ENCODE measurements at places on chromosomes 2 and 18.

DNA sequence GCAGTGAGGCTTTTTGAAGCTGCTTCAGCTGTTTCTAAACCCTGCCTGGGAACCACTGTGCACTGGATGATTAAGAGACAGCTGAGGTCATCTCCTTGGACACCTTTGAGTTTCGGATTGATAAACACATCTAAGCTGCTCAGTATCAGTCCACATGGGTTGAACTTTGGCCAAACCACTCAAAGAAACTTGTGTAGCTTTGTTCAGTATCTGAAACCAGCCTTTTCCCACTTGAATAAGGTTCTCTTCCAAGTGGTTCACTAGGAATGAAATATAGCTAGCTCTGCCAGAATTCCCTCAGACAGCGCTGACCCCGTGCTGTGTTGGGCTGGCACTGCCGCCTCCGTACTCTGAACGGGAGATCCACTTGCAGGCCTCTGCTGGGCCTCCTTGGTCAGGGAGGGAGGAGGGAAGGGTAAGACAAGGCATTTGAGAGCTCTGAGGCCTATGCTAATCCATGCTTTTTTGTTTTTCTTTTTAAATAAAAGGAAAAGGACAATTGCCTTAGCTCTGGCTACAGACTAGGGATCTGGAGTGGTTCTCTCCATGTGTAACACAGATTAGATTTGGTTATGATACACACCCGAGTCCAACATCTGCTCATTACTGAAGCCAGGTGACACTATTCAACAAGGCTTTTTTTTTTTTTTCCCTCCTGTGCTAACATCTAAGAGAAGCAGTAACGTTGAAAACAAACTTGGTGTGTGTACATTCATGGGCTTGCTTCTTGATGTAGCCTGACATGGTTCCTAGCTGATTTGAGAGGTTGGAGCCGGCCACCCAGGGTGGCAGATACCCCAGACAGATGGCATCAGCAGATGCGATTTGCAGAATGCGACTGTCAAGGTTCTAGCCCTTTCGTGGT, 67.7 kb downstream of the NCK2 start:
- DNase-seq: no peak

- DNase-seq: no peak
Measured at GRCh38 chr2:101843048-101843447, 145.5 kb downstream of the MAP4K4 start.

DNA sequence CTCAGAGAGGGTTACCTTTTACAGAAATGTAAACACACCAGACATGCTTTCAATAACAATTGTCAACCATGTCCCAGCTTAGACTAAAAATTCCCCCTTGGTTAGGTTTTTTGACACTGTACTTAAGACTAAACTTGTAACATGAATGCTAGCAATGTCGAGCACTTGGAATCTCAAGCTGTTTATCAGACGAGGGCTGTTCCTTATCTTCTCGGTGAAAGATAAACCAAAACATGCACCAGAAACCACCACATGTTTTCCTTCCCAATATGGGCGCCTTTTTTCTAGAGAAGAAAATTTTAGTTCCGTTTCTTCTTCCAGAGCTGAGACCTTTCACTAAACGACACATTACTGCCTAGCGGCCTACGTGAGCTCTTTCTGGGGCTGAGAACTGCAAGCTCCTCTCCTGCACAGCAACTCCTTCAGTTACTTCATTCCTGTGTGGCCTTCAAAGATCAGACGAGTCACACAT, 42.4 kb upstream of the ACKR3 start:
- no peak for DNase-seq

GRCh38 chr2:226703514-226703913, 96.1 kb downstream of the IRS1 start:
- DNase-seq: no peak

DNA sequence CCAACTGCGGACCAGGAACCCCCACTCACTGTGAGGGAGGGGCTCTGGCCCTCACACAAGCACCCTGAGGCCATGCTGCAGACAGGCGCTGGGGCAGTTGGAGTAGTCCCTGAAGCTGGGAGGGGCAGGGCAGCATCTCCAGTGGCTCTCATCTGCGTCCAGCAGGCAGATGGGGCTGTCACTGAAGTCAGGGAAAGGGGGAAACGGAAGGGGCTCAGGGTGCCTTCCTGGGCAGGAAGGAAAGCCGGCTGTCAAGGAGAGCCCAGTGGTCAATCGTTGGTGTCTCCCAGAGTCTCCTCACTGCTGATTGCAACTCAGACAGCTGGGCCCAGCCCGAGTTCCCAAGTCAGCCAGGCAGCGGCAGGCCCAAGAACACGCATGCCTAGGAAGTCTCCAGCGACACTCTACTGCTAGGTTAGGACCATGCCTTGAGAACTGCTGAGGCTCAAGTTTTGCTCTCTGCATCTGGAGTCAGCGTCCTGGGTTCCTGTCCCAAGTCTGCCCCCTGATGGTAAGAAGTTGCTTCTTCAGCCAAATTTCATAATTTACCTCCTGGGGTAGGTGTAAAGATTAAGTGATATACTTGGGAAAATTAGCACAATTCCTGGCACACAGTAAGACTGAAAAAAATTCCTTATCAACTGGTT, 27.4 kb upstream of the NMUR1 start:
- no peak for DNase-seq

GRCh38 chr2:115569547-115569946, 1127.1 kb downstream of the DPP10 start:
- DNase-seq: no peak

GRCh38 chr2:66862885-66863650, 428.1 kb downstream of the MEIS1 start:
- no peak for DNase-seq

- no peak for DNase-seq
Measured at GRCh38 chr2:628651-629050, 48.6 kb downstream of the TMEM18 start.
